Central memory CD8-positive, alpha-beta T cell (primary cell): ENCODE measurements at places on chromosomes 4 and X.

DNA sequence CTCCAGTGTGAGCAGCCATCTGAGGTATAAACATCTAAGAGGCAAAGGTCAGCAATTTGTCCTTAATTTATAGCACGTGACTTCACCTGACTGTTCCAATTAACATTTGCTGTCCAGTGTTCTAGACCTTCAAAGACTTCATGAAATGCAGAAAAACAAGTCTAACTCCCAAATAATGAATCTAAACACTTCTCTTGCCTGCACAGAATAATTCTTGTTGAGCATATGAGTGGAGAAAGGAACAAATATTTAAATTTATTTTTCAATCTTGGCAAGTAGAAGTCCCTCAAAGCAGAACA, 12.0 kb downstream of the RFC1 start:
- peak overlapping the region; percentile 100 for H3K27ac ChIP-seq
- DNase-seq, result no peak
- H3K4me3 ChIP-seq, result peak overlapping the region; percentile 77
- H3K36me3 ChIP-seq, result peaks cover 41% of the 10 kb centered on the region

DNA sequence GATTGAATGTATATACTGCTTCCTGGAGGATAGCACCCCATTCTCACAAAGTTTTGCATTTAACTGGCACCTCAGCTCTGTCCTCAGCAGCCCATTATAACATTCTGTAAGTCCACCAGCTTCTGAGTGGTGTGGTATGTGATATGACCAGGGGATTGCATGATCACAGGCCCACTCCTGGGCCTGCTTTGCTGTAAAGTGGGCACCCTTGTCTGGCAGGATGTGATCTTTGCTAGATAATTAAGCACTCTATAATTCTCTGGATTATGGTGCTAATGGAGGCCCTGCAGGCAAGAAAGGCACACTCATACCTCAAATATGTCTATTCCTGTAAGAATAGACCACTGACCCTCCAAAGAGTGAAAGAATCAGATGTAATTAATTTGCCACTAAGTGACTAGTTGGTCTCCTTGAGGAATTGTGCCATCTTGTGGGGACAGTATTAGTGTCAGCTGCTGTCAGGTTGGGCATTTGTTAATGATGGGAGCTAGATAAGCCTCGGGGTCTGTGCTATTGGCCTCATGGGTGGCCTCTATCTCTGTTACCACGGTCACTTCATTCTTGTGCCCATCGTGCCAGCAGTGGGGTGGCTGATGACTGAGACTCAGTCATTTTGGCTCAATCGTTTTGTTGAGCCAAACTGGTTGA, 2.2 kb upstream of the CFI start:
- no peaks in the 10 kb centered on the region for H3K4me1 ChIP-seq
- DNase-seq, result no peak
- no peak overlapping the region for H3K27ac ChIP-seq
- no peaks in the 10 kb centered on the region for H3K36me3 ChIP-seq

DNA sequence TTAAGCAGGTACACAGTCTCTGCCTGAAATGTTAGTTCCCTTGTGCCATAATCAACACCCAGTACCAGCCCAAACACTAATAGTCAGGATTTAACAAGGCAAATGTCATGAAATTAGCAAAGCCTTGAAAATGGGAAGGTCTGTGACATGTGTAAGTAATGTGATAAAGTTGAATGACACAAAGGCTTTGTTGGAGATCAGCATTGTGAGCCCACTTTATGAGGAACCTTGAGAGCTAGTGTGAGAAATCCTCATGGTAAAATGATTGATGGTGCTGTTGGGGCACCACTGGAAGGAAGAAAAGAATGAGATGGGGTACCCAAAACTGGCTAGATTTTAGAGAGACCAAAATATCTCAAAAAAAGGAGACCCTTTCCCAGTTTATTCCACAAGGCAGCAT, 3.3 kb upstream of the LIN54 start:
- peaks cover 42% of the 10 kb centered on the region for H3K4me1 ChIP-seq
- H3K4me3 ChIP-seq, result peak overlapping the region; percentile 98

DNA sequence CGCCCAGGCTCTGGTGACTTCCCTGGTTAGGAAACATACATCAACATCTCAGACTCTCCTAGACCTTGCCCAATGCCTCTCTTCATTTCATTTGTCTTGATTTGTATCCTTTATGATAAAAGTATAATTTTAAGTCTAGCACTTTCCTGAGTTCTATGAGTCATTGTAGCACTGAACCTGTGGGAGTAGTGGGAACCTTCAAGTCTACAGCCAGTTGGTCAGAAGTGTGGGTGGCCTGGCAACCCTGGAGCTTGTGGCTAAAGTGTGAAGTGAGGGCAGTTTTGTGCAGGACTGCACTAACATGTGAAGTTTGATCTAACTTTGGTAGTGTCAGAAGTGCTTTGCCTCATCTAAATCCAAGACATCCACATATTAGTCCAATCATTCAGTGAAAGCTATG, 259.3 kb upstream of the IGFBP7 start:
- peaks cover 2% of the 10 kb centered on the region for H3K36me3 ChIP-seq
- no peaks in the 10 kb centered on the region for H3K27me3 ChIP-seq
- DNase-seq, result no peak
- H3K27ac ChIP-seq, result no peak overlapping the region
- no peaks in the 10 kb centered on the region for H3K4me1 ChIP-seq
- no peak overlapping the region for H3K4me3 ChIP-seq

DNA sequence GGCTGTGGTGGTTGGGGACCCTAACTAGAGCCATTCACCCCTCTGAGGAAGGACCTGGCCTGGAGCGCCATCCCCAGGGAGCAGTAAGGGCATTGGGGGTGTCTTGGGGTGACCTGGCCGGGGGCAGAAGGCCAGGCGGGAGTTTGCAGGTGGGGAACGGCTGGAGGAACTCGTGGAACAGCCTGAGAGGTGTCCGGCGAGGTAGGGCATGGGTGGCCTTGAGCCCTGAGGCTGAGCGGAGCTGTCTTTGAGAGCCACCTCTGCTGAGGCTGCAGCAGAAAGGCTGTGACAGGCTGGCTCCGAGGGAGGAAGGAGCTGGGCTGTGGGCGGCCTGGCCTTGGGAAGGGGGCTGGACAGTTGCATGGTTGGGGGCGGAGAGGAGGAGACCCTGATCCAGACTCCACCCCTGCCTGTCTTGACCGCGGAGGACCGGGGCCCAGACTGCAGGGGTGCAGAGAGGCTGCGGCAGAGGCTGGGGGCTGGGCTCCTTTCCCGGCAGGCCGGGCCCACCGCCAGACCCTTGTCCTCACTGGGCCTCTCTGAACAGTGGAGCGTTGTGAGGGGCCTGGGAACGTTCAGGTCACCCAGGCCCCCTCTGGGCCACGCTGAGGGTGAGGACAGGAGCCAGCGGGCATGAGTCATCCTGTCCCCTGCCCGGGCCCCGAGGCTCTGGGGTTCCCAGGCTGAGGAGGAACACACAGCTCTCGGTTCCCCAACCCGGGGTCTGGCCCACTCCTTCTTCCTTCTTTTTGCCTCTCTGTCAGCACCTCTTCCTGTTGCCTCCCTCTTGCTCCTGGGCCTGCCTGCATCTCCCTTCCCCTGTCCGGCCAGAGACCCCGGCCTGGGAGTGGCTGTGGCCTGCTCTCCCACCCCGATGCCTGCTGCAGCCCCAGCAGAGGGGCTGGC, 8.1 kb downstream of the SH3BP2 start:
- H3K27ac ChIP-seq, result peak overlapping the region; percentile 53
- no peaks in the 10 kb centered on the region for H3K27me3 ChIP-seq
- H3K4me3 ChIP-seq, result peak overlapping the region; percentile 45

DNA sequence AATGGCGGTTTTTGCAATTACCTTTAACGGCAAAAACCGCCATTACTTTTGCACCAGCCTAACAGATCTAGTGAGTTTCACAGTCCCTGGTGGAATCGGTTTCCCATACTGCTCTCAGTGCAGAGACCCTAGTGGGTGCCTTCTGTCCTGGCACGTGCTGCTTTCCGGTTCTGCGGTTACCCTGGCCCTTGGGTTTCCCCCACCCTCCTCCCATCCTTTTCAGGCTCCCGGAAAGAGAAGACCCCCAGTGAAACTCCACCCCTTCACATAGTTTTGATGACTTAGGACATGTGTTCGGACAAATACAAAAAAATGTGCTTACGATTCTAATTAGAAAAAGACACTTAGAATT, 36.9 kb downstream of the NLGN3 start:
- peak overlapping the region; percentile 91 for H3K27ac ChIP-seq
- H3K4me1 ChIP-seq, result no peaks in the 10 kb centered on the region
- peaks cover 18% of the 10 kb centered on the region for H3K36me3 ChIP-seq
- DNase-seq, result peak; percentile 14

GRCh38 chrX:134501941-134502340, 42.0 kb downstream of the HPRT1 start:
- H3K27me3 ChIP-seq, result no peaks in the 10 kb centered on the region
- no peak overlapping the region for H3K4me3 ChIP-seq
- no peak overlapping the region for H3K27ac ChIP-seq
- DNase-seq, result no peak
- no peaks in the 10 kb centered on the region for H3K4me1 ChIP-seq
